ENCODE measurements at places on chromosomes 1 and 21.

- no peak for DNase-seq
These were observed 59.6 kb downstream of the RUNX1 start for GRCh38 chr21:34989337-34990151.

DNA sequence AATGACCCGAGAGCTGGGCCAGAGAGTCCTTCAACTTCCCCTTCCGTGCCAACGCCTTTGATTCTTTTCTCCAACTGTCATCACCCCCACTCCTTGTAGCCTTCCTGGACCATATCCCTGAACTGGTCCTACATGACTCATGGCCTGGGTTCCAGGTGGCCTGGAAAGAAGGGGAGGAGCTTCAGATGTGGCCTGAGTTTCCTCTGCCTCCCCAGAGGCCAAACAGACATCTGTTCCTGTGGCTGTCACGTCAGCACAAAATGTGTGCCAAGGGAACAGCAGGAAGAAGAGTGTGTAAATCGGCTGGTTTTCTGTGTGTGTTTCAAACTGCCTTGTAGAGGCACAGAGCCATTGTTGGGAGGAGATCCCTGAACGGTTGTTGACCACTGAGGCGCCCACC lies 24.9 kb upstream of the KIRREL1 start:
- peak; percentile 73 for DNase-seq

- DNase-seq = no peak
These were observed 569.0 kb downstream of the LTN1 start for GRCh38 chr21:28423521-28424190.

DNA sequence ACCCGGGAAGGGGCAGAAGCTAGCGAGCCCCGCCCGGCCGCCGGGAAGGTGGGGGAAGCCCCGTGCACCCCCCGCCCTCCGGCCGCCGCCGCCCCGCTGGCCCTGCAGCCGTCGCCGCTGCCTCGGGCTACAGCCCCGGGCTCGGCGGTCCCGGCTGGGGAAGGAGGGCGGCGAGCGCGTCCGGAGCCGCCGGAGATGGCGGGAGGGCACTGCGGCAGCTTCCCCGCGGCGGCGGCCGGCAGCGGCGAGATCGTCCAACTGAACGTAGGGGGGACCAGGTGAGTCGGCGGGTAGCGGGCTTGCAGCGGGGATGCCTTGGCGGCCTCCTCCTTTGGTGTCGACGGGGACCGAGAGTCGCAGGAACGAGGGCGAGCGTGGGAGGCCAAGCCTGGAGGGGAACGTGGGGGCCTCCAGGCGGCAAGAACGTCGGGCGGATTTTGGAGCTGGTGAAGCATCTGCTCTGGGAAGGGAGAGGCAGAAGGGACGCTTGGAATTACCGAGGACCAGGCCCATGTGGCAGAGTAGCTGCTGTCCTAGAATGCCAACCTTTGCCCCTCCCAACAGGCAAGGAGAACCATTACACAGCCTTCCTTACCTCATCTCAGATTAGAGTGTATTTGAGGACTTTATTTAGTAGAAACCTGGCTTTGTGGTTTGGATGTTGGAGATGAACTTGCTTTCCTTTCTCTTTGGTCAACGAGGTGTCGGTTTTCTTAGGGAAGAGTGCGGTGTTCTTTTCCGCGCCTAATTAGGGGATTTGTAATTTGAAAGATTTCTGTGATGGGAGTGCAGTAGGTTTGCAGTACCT lies 591 bp downstream of the KCTD3 start:
- no peak for DNase-seq

DNA sequence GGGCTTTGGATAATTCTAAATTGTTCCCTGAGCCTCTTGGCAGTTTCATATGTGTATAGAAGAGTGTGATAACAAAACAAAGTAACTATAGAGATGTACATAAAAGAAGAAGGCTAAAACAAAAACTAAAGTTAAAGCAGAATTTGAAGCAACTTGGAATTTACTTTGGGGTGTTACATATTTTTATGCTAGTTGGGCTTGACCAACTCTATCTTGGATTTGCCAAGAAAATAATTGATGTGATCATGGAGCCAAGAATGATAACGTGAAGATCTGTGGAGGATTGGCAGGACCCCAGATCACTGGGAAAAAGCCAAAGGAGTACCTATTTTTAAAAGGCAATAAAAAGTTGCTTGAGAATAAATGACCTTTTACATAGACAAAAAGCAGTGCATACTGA lies 206.9 kb downstream of the LMO4 start:
- DNase-seq = no peak

GRCh38 chr1:150179867-150180266 lies 30.2 kb downstream of the PLEKHO1 start:
- DNase-seq = no peak

DNA sequence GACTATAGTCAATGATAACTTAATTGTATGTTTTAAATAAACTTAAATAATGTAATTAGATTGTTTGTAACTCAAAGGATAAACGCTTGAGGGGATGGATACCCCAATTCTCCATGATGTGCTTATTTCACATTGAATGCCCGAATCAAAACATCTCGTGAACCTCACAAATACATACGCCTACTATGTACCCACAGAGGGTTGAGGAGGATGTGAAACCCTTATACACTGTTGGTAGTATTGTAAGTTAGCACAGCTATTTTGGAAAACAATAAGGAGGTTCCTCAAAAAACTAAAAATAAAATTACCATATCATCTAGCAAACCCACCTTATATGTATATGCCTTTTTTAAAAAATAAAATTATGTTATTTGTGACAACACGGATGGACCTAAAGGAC lies 198.6 kb downstream of the MRPL39 start:
- no peak for DNase-seq

DNA sequence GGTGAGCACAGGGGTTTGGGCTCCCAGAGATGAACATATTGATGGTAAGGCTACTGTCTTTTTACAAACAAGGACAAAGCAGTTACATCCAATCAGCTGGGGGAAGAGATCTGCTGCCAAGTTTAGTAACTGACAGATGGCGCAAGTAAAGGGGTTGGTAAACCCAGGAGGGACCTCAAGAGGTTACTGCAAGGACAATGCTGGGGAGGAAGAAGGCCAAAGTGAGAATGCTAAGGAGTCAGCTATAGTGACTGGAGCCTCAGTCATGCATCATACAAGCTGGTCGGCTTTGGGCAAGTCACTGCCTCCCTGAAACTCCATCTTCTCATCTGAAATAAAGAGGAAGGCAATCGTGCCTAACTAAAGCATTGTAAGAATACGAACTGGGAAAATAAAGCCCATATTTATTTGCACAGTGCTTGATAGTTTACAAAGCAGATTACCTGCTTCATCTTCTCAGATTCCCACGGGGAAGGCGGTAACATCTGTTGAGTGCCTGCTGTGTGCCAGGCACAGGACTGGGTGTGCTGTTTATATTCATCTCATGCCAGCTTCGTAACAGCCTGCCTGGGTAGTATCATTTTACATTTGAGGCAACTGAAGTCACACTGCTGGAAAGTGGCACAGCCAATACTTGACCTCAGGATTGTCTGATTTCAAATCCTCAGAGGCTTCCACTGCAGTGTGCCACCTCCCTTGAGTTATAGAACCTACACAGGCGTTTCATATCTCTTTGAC lies 114.8 kb downstream of the BEND5 start:
- no peak for DNase-seq

DNA sequence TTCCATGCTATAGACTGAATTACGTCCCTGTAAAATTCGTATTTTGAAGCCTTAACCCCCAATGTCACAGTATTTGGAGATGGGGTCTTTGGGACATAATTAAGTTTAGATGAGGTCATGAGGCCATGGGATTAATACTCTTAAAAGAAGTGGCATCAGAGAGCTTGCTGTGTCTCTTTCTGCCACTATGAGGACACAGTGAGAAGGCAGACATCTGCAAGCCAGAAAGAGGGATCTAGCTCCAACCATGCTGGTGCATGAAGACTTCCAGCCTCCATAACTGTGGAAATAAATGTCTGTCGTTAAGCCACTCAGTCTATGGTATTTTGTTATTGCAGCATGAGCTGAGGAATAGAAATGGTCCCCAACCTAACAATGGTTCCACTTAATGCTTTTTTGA lies 99.0 kb downstream of the LTN1 start:
- no peak for DNase-seq

DNA sequence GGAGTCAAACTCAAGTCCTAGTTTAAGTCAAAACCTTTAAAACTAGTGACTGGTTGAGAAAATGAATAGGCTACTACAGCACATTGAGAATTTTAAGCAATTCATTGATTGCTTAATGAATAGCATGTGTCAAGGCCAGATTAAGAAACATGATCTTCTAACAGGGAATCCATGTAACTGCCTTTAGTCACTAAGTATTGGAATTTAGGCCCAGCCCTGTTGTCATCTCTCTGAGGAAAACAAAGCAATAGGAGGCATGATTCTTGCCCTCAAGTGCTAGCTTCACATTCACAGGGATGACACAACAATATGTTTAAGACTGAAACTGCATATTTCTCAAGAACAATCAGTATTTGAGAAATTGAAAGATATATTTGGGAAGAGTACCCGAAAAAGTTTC lies 70.0 kb upstream of the PTGS2 start:
- no peak for DNase-seq

DNA sequence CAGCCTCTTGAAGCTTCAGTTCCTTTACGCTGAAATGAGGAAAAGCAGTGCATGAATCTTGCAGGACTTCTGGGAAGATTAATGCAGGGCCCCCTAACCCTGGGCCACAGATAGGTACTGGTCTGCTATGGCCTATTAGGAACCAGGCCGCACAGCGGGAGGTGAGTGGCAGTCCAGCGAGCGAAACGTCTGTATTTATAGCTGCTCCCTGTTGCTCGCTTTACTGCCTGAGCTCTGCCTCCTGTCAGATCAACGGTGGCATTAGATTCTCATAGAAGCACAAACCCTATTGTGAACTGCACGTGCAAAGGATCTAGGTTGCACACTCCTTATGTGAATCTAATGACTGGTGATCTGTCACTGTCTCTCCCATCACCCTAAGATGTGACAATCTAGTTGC lies 130.2 kb downstream of the CHRM3 start:
- no peak for DNase-seq

- no peak for DNase-seq
These were observed 40.1 kb upstream of the CXADR start for GRCh38 chr21:17472592-17473271.

GRCh38 chr1:38577385-38577784 lies 282.2 kb downstream of the RRAGC start:
- no peak for DNase-seq

- DNase-seq = no peak
These were observed 265.9 kb upstream of the C1orf105 start for GRCh38 chr1:172154551-172154950.

- no peak for DNase-seq
These were observed 18.4 kb downstream of the ERI3 start for GRCh38 chr1:44336668-44337067.

DNA sequence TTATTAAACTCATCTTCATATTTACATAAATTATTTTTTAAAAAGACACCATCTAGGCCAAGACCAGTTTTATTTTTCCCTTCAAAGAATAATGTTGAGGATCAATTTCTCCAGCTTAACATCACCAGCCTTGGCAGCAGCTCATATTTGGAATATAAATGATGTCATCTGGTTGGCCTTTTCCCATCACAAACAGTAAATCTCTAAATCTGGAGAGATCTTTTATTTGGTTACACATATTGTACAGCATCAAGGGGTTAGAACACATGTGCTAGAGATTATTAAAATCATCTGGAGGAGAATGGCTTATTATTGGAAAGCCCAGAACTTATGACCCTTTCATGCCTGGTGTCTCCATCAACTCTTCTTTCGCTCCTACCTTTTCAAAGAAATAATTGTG lies 508.8 kb downstream of the PLPP3 start:
- DNase-seq = no peak

DNA sequence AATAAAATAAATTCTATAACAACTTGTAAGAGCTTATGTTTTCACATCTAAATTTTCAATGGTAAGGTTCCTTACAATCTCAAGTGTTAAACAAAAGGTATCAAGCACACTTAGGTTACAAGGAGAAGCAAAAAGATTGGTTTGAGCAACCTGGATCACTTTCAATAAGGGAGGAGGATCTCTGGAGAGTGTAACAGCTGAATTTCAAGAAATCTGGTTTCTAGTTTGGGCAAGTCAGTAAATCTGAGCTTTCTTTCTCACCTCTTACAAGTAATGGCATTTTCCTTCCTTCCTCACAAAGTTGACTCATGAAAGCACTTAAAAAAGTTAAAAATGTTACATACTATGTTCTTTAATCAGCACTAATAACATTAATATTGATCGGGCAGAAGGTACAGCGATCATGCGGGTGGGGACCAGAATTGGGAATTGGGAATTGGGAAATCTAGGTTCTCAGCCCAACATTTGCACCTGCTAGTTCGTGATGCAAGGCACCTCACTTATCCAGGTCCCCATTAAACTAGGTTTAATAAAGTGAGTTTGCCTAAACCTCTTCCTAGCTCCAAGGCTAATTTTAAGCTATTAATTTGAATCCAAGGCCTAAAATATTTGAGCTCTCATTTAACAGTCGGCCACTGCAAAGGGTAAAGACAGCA lies 3.1 kb downstream of the NUCKS1 start:
- no peak for DNase-seq

DNA sequence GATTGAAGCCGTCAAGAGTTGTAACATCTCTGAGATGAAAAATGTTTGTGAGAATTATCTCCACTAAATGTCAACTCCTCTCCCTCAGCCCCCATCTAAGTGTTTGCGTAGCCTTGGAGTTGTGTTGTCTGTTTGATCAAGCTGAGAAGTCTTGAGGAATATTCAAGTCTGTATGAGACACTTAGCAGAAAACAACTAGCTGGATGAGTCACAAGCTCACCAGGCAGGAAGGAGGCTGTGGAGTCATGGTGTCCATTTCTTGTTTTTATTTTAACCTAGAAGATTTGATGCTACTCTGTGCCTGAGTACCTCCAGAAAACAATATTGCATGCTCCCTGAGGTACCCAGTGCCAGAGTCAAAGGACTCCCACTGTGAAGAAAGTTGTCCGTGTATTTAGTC lies 211.6 kb upstream of the PLXNA2 start:
- no peak for DNase-seq

DNA sequence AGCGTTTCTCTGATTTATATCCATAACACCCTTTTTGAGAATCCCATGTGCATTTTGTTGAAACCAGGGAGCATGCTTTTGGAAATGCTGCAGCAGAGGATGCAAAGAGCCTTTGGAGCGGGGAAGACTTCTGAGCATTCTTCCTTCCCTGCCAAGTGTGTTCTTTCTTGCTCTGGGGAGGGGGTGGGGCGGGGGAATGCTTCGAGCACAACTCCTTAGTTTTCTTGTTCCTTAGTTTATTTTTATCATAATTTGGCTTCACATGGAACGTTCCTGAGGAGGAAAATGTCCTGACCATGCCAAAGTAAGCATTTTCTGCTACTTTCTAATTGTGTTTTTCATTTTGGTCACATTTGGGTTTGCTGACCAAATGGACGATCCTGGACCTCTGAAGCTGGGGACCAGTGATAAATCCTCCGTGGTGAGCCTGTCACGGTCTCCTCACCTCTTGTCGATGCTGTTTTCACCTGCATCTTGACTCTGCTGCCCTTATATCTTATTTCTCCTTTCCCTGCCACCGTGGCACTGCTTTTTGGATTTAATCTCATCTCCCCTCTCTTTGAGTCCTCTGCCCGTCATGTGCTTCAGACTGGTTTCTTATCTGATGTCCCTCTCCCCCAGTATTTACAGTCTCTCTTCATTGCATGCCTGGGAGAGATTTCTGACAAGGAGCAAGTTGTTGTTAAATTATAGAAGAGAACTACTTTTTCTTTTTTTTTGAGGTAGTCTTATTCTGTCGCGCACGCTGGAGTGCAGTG lies 2.4 kb downstream of the CTPS1 start:
- DNase-seq = peak; percentile 76

- no peak for DNase-seq
These were observed 206.0 kb downstream of the CENPF start for GRCh38 chr1:214808845-214809460.

- no peak for DNase-seq
These were observed 4.9 kb upstream of the MAPKAPK2 start for GRCh38 chr1:206679738-206680211.
